ENCODE measurements at places on chromosomes 1 and 21. TPM values are rescaled to one million over a fixed set of nuclear protein-coding genes. Genes with fewer than 3 reads are reported as not detected.

DIRAS3 gene
- polyA plus RNA-seq, result 3.9 TPM

CD1E gene
- polyA plus RNA-seq, result 0.32 TPM

RNASEL gene
- 3.3 TPM for polyA plus RNA-seq

ALX3 gene
- not detected for polyA plus RNA-seq

FNDC5 gene
- 209 TPM for polyA plus RNA-seq

LCE1B gene
- not detected for polyA plus RNA-seq

CCDC185 gene
- polyA plus RNA-seq, result not detected

UBE2U gene
- polyA plus RNA-seq, result not detected

SPATA46 gene
- polyA plus RNA-seq, result not detected

GRCh38 chr1:46081206-46081605, 51.2 kb downstream of the PIK3R3 start:
- no peak for DNase-seq

GRCh38 chr21:36471254-36471723, 8.6 kb downstream of the CLDN14 start:
- DNase-seq, result no peak

DNA sequence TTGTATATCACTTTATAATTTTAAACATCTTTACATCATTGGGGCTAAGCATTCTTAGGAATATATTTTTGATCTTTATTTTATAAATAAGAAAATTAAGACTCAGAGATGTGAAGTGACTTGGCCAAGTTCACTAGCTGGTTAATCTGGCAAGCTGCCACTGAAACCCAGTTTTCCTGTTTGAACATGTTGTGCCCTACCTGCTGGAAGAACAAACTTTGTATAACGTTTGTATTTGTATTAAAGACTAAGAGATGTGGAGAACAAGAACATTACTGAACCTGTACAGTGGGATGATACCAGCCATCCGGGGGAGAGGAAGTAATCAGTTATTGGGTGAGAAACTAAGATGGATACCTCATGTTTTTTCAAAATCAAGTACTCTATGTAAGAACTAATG, 77.2 kb upstream of the SIPA1L2 start:
- DNase-seq, result no peak

GRCh38 chr1:151968791-151969399, 24.8 kb downstream of the S100A10 start:
- no peak for DNase-seq

DNA sequence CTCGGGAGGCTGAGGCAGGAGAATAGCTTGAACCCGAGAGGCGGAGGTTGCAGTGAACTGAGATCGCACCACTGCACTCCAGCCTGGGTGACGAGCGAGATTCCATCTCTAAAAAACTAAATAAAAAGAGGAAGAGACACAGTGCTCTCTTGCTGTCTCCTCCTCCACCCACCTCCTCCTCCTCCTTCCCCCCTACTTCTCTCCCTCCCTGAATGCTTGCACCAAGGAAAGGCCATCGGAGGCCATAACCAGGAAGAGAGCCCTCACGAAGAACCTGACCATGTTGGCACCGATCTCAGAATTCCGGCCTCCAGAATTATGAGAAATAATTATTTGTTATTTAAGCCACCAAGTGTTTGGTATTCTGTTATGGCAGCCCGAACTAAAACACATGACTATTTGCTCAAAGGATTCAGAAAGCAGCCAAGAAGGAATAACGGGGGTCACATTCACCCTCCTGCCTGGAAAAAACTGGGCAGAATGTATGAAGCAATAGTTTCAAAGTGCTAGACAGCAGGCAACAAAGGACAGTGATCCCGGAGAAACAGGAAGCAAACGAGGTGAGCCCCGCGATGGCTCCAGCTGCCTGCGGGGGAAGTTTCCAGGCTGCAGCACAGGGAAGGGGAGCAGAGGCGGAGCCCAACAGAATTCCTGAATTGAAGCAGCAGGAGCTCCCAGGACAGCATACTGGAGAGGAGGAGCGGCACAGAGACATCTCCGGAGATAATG, 35.8 kb downstream of the LDLRAD1 start:
- peak; percentile 45 for DNase-seq

- DNase-seq, result no peak
Measured at GRCh38 chr1:99516141-99516540, 129.8 kb upstream of the PALMD start.

DNA sequence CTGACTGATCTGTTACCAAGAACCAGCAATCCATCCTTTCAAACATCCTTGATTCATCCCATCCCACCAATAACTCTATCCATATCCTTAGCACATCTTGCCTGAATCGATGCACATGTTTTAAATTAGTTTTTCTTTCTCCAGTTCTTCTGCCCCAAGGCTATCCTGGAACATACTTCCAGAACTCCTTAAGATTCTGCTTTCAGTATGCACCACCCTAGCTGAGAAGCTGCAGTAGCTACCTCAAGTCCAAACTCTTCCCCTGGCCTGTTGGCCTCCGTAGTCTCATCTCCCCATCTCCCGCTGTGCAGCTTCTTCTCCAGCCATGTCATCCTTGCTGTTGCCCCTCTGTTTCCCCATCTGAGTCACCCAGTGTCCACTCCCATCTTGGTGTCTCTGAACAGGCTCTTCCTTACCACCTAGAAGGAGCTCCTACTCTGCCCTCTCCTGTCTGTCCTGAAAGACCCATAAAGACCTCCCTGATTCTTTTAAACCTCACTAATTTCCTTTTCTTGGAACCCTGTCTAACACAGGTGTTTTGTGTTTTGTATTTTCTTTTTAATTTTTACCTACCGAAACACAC, 108.0 kb downstream of the SGIP1 start:
- DNase-seq, result no peak

DNA sequence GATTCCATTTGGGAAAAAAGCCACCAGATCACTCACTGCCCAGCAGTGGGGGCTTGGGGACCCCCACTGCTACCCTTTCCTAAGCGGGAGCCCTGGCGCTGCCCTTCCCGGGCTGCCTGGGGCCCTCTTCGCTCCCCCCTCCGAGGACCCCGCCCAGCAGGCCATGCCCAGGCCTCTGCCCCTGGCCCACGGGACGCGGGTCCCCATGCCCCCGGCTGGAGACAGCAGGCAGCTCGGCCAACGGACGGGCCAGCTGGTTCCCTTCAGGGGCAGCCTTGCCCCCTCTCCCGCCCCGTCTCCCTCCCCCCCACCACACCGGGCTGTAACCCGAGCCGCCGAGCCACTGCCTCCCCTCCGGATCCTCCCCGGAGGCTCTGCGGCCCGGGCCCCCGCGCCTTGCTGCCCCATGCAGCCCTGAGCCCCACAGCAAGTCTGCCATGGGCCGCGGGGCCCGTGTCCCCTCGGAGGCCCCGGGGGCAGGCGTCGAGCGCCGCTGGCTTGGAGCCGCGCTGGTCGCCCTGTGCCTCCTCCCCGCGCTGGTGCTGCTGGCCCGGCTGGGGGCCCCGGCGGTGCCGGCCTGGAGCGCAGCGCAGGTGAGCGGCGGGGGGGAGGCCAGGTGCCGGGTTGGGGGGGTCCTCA, at the start of gene MMP23B:
Gene MMP23B, plus strand, starts transcription at position 392 of the 639 bp plus-strand sequence. Its CDS starts 46 bp downstream, at position 438.
- no peak for DNase-seq

DNA sequence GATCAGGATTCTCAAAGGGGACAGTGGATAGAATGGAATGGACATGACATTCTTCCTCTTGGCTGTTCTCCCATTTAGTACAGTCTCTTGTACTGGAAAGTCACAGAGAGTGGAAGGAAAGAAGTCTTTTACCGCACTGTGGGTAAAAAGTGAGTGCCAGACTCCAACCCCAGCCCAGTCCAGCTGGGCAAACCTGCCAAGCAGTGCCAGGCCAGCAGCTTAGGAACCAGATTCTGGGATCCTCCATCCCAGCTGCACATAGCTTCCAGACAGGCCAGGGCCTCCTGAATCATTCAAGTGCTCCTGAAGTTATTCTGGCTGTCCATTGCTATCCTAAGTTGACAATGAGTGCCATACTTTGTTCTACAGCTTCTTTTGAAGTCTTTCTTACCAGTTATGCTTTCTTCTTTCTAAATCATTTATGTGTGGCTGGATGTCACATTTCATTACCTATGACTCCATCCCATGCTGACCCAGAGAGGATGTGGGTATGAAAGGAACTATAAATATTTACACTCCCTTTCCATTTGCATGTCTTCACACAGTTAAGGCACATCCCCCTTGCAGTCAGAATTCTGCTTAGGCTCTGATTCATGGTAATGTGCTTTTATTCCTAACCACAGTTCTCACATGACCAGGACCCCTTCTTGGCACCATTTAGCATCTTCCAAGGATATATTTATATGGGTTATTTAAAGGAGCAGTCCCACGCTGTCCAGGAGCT, 88.9 kb downstream of the AK5 start:
- no peak for DNase-seq

- DNase-seq, result peak; percentile 39
Measured at GRCh38 chr21:42737951-42738590, 84.7 kb downstream of the PDE9A start.

DNA sequence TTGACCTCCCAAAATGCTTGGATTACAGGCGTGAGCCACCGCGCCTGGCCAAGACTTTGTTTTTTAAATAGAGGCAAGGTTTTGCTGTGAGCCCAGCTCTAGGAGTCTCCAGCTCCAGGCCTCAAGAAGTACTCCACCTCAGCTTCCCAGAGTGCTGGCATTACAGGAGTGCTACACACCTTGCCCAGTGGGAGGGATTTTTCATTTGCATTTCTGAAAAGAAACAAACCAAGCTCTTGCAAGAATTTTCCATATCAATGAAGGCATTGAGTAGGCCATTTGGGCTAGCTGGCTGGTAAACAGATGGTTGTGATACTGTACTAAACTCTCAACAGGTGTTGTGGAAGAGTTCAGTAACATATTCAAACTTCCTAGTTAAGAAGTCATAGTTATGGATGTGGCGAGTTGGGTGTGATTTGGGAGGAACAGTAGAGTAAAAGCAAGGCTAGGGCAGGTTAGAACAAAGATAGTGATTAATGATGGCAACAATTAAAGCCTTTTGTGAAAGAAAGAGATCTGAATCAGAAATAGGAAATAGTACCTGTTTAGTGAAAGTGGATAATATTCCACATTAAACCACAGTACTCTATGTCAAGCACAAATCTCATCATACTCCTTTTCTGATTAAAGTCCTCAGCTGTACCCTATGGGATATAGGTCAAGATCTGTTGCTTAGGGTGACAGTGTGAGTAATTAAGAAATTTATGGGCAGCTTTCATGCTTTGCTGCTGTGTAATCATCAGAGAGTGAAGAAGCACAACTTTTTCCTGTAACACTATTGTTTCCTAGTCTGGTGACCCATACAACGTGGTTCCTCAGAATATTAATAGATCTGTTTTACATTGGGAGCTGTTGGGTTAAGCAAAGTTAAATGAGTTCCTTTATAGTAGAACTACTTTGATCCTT, 10.7 kb downstream of the AKIRIN1 start:
- DNase-seq, result no peak

Measured in hindlimb muscle (tissue), 1 donor.